MCF 10A (cell line): ENCODE measurements at places on chromosomes 13 and 19. TPM values are rescaled to one million over a fixed set of nuclear protein-coding genes. Genes with fewer than 3 reads are reported as not detected.

Gene C3
- 842 and 872 TPM in 2 replicates for total RNA-seq

Gene PTPRH
- total RNA-seq, result 0.56 and 2.3 TPM in 2 replicates

Gene C1QTNF9B
- total RNA-seq, result not detected in 2 replicates

Gene KRTDAP
- total RNA-seq, result not detected in 2 replicates

GRCh38 chr19:6481541-6482342, at the start of gene DENND1C:
DENND1C (minus strand) TSS chr19:6481787; CDS start chr19:6481695, 92 bp downstream.
- H3K4me1 ChIP-seq, result peaks cover 14% of the 10 kb centered on the region
- no peak within 1 kb of the TSS for H3K27ac ChIP-seq
- peak; percentile 27 for DNase-seq
- no peak within 1 kb of the TSS for H3K4me3 ChIP-seq

GRCh38 chr19:41218615-41219507, at the start of gene AXL:
AXL (plus strand) TSS chr19:41219223; CDS start chr19:41219393, 170 bp downstream.
- peak within 1 kb of the TSS; percentile 96 for H3K27ac ChIP-seq
- H3K27me3 ChIP-seq, result no peaks in the 10 kb centered on the region
- H3K4me1 ChIP-seq, result peaks cover 48% of the 10 kb centered on the region

DNA sequence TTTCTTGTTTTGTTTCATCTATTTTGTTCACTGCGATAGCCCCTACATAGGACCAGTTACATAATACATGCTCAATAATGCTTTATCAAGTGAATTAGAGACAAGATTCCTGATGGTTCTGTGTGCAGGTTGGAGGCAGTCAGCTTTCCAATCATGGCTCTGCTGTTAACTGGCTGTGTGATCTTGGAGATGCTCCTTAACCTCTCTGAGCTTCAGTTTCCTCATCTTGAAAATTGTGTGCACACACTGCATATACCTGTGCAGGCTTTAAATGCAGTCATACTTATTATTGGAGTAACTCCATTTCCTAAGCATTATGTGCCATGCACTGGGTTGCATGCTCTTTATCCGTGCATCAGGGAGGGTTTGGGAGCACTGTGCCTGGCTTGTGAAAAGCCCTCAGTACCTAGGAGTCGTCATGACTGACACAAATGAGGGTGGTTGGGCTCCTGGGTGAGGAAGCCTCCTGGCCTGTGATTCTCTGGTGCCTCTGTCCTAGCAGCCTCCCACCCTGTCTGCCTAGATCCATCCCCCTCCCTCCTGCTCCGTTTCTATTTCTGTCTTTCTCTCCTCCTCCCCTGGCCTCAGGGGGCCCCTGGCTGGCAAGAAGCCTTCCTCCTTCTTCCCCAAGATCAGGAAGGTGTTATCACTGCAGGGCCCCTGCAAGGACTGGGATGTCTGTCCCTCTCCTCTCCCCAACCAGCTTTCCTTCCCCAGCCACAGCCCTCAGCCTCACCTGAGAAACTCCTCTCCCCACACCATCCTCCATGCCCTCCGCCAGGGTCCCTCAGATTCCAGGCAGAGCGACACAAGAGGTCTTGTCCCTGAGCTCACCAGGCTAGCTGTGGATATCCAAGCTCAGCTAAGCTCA, 8.7 kb downstream of the IFNL1 start:
- H3K36me3 ChIP-seq, result no peaks in the 10 kb centered on the region
- H3K27ac ChIP-seq, result no peak overlapping the region
- no peak for DNase-seq
- H3K27me3 ChIP-seq, result peaks cover 50% of the 10 kb centered on the region
